ENCODE measurements at places on chromosomes 1 and 21. TPM values are rescaled to one million over a fixed set of nuclear protein-coding genes. Genes with fewer than 3 reads are reported as not detected.

AKR7A2 gene
- 53.6 TPM for total RNA-seq

DNA sequence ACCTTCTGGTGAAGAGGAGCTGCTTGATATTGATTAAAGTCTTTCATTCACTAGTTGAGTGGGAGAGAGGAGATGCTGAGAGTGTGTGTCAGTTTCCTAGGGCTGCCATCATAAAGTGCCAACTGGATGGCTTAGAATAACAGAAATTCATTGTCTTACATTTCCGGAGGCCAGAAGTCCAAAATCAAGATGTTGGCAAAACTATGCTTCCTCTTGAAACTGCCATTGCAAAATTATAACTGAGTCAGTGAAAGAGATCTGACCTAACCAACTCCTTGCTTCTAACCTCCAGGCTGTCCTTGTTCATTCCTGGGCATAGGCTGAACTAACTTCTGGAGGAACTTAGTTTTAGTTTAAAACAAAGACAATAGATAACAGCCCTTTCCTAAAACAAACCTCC lies 47.1 kb downstream of the PTGS2 start:
- no peak for DNase-seq
- H3K4me3 ChIP-seq, result no peak overlapping the region
- H3K27ac ChIP-seq, result no peak overlapping the region
- H3K4me1 ChIP-seq, result peaks cover 13% of the 10 kb centered on the region

DNA sequence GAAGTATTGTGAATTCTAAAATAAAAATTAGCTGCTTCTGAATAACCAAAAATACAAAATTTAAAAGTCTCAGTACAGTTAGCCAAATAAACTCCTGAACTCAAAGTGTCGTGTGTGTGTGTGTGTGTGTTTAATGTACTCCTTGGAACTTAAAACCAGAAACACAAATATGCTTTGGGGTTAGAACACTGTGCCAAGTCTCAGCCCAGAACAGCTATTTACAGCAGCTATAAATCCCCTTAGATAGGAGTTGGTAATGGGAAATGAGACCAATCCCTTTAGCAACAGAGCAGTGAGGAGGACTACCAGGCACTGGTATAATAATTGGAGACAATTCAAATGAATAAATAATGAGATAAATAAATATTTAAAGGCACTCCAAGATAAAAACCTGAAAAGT lies 83.1 kb downstream of the PATJ start:
- no peaks in the 10 kb centered on the region for H3K4me1 ChIP-seq
- H3K27ac ChIP-seq, result no peak overlapping the region
- no peaks in the 10 kb centered on the region for H3K27me3 ChIP-seq
- no peak overlapping the region for H3K4me3 ChIP-seq
- H3K36me3 ChIP-seq, result peaks cover 28% of the 10 kb centered on the region

DNA sequence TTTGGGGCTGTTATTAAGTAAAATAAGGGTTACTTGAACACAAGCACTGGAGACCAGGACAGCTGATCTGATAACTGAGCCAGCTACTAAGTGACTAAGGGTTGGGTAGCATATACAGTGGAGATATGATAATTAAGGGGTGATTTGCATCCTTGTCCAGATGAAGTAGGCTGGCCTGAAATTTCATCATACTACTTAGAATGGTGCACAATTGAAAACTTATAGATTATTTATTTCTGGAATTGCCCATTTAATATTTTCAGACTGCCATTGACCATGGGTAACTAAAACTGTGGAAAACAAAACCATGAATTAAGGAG lies 3.8 kb upstream of the CD1B start:
- H3K36me3 ChIP-seq, result no peaks in the 10 kb centered on the region
- H3K4me3 ChIP-seq, result no peak overlapping the region
- no peaks in the 10 kb centered on the region for H3K27me3 ChIP-seq
- DNase-seq, result no peak

KLF17 gene
- total RNA-seq, result not detected

GRCh38 chr21:42155045-42155855 lies 63.7 kb upstream of the ABCG1 start:
- DNase-seq, result no peak
- no peaks in the 10 kb centered on the region for H3K36me3 ChIP-seq
- H3K27me3 ChIP-seq, result no peaks in the 10 kb centered on the region
- H3K4me3 ChIP-seq, result no peak overlapping the region
- H3K4me1 ChIP-seq, result no peaks in the 10 kb centered on the region

SPRR3 gene
- total RNA-seq, result not detected

DNA sequence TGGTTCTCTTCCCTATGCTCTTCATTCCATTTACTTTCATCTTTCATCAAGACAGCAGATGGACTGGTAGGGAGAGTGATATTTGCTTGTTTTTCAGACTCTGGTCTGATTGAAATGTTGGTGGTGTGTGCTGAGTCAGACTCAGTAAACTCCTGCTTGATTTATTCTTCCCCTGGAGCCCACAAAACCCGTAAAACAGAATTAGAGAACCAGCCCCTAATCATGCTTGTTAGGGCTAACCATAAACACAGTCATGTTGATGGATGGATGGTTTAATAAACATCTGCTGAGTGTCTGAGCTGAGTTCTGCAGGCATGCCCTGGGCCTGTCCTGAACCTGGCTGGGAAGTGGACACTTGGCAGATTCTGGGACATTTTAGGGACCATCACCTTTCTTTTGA lies 24.8 kb downstream of the NOS1AP start:
- no peak overlapping the region for H3K4me3 ChIP-seq
- no peaks in the 10 kb centered on the region for H3K36me3 ChIP-seq
- peaks cover 39% of the 10 kb centered on the region for H3K27me3 ChIP-seq
- DNase-seq, result no peak
- H3K4me1 ChIP-seq, result peaks cover 18% of the 10 kb centered on the region
- no peak overlapping the region for H3K27ac ChIP-seq

TCEA3 gene
- total RNA-seq, result not detected

AHDC1 gene
- total RNA-seq, result 22.2 TPM

DNA sequence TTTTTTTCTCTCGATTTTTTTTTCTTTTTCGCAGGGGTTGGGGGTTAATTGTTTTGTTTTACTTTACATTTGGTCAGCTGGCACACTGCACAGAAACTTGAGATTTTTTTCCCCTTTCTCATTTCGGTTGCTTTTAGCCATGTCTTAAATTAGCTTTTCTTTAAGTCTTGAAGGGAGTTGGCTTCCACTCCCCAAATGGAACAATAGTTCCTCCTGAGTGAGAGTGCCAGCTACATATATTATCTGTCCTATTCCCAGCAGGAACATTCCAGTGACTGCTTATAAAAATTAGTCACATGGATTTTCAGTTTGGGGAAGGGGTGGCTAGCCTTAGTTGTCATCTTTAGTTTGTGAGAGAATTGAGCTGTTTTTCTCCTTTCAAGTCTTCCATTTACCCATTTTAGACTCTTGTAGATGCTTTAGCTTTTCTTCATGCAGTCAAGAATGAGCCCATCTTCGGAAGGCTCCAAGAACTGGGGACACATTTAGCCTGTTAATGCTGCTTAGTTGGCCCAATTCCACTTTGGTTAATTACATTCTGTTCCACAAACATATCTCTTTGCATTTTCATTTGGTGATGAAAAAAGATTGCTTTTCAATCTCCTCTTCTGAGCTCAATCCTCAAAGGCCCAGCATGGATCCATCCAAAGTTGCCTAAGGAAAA lies 510.1 kb upstream of the CXADR start:
- no peak for DNase-seq
- H3K4me1 ChIP-seq, result peaks cover 12% of the 10 kb centered on the region
- peak overlapping the region; percentile 21 for H3K27ac ChIP-seq
- no peaks in the 10 kb centered on the region for H3K36me3 ChIP-seq
- H3K4me3 ChIP-seq, result no peak overlapping the region

- H3K27ac ChIP-seq, result no peak overlapping the region
- DNase-seq, result no peak
- no peaks in the 10 kb centered on the region for H3K36me3 ChIP-seq
- peaks cover 25% of the 10 kb centered on the region for H3K27me3 ChIP-seq
- H3K4me1 ChIP-seq, result peaks cover 26% of the 10 kb centered on the region
These were observed 9.1 kb upstream of the RUNX3 start for GRCh38 chr1:24939040-24939674.

RBP7 gene
- 3.2 TPM for total RNA-seq

DNA sequence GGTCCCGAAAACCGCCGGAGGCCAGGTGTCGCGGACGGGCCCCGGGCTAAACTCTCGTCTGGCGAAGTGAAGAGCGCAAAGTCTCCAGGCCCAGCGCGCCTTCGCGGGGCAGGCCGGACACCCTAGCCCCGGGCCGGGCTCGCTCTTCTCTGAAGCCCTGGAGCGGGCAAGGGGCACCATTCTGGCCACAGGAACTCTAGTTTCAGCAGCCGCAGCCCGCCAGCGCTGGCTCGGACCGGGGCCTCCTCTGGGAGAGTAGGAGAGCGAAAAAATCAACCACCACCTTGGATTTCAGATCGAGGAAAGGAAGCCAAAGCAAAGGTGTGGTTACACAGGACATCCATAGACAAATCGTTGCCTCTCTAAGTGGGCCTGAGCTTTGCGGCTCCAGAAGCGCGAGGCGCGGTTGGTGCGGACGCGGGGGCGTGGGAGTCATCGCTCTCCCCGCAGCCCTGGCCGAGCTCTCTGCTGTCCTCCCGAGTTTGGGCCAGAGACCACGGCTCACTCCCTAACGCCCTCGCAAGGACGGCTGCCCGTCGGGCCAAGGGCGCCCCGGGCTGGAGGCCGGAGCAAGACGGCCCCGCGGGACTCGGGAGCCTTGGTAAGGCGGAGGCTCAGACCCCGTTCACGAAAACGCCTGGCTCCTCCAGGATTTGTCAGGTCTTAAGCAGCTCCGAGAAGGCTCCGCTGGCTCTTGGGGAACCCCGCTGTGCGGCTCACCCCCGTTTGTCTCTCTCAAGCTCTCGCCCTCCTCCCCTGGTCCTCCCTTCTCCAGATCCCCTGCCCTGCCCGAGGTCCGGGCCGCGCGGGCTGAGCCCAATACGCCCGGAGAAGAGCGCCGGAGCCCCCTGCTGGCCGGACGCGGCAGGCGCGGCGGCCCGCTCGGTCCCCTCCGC lies 132.9 kb upstream of the DPYD start:
- peak overlapping the region; percentile 73 for H3K4me3 ChIP-seq
- H3K36me3 ChIP-seq, result no peaks in the 10 kb centered on the region
- peaks cover 22% of the 10 kb centered on the region for H3K4me1 ChIP-seq
- H3K27me3 ChIP-seq, result peaks cover 59% of the 10 kb centered on the region
- peak; percentile 88 for DNase-seq

- H3K36me3 ChIP-seq, result no peaks in the 10 kb centered on the region
- H3K27me3 ChIP-seq, result no peaks in the 10 kb centered on the region
- DNase-seq, result no peak
- no peak overlapping the region for H3K27ac ChIP-seq
- H3K4me3 ChIP-seq, result no peak overlapping the region
These were observed 94.3 kb downstream of the VAV3 start for GRCh38 chr1:107870696-107871095.

CRB1 gene
- not detected for total RNA-seq

ORC1 gene
- 54.4 TPM for total RNA-seq

SFN gene
- total RNA-seq, result 2.6 TPM

DNA sequence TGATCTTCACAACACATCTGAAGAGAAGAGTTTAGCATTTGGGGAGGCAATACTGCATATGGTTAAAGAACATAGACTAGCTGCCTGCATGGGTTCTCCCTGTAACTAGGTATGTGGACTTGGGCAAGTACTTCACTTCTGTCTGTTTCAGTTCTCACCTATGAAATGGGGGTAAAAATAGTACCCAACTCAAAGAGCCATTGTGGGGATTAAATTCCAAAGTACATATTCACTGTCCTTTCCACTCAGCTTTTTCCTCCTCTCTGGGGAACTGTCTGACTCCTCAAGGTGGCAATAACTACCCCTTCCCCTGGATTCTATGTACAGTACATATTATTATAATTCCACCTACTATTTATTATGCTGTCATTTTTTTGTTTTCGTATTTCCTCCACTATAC lies 44.7 kb downstream of the USP24 start:
- H3K27me3 ChIP-seq, result no peaks in the 10 kb centered on the region
- H3K27ac ChIP-seq, result 0 out of 2 replicates have a peak overlapping the region, but pooled peaks have one; percentile 35
- no peak overlapping the region for H3K4me3 ChIP-seq
- peaks cover 19% of the 10 kb centered on the region for H3K4me1 ChIP-seq
- DNase-seq, result no peak
- H3K36me3 ChIP-seq, result no peaks in the 10 kb centered on the region

GJA8 gene
- not detected for total RNA-seq

GRCh38 chr1:23380719-23381118 lies 11.1 kb upstream of the ZNF436 start:
- no peaks in the 10 kb centered on the region for H3K36me3 ChIP-seq
- H3K4me1 ChIP-seq, result no peaks in the 10 kb centered on the region
- peaks cover 100% of the 10 kb centered on the region for H3K27me3 ChIP-seq
- no peak overlapping the region for H3K27ac ChIP-seq
- DNase-seq, result no peak

GRCh38 chr21:45129189-45129923 lies 55.0 kb downstream of the ADARB1 start:
- H3K4me1 ChIP-seq, result no peaks in the 10 kb centered on the region
- no peak overlapping the region for H3K4me3 ChIP-seq
- no peak overlapping the region for H3K27ac ChIP-seq
- H3K27me3 ChIP-seq, result no peaks in the 10 kb centered on the region
- DNase-seq, result no peak

GRCh38 chr1:41687007-41687406 lies 202.5 kb upstream of the EDN2 start:
- H3K27me3 ChIP-seq, result no peaks in the 10 kb centered on the region
- no peak overlapping the region for H3K4me3 ChIP-seq
- DNase-seq, result no peak
- H3K27ac ChIP-seq, result no peak overlapping the region
- H3K36me3 ChIP-seq, result no peaks in the 10 kb centered on the region

- no peak overlapping the region for H3K27ac ChIP-seq
- H3K4me1 ChIP-seq, result no peaks in the 10 kb centered on the region
- no peak for DNase-seq
- H3K4me3 ChIP-seq, result no peak overlapping the region
- no peaks in the 10 kb centered on the region for H3K27me3 ChIP-seq
These were observed 97.1 kb downstream of the TRIM11 start for GRCh38 chr1:228309326-228310067.

DNA sequence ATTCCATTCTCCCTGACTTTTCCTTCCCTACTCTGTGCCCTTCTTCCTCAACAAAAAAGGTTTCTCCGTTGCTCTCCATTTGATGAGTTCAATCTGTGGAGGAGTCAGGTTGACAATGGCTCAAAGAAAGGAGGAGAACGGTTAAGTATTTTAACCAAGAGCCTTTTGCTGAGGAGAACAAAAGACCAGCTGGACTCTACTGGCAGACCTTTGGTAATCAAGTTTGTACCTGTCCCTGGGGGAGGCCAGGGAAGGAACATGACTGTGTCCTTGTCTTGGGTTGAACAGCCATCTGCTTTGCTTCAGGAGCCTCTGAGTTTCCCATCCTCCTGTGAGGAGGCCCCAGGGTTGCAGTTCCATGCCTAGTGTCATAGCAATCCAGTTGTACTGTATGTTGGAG lies 29.9 kb downstream of the TTF2 start:
- no peak overlapping the region for H3K27ac ChIP-seq
- H3K36me3 ChIP-seq, result peaks cover 56% of the 10 kb centered on the region
- DNase-seq, result no peak
- H3K4me1 ChIP-seq, result peaks cover 7% of the 10 kb centered on the region

DAB1 gene
- 13.2 TPM for total RNA-seq

- H3K4me1 ChIP-seq, result no peaks in the 10 kb centered on the region
- DNase-seq, result no peak
- H3K27ac ChIP-seq, result no peak overlapping the region
- no peaks in the 10 kb centered on the region for H3K27me3 ChIP-seq
These were observed 6.8 kb downstream of the STPG1 start for GRCh38 chr1:24406788-24407187.

- H3K36me3 ChIP-seq, result peaks cover 8% of the 10 kb centered on the region
- H3K4me3 ChIP-seq, result peak overlapping the region; percentile 93
- H3K27me3 ChIP-seq, result no peaks in the 10 kb centered on the region
- peak; percentile 21 for DNase-seq
These were observed 720 bp downstream of the PSMB2 start for GRCh38 chr1:35640380-35641232.

- no peaks in the 10 kb centered on the region for H3K36me3 ChIP-seq
- H3K27ac ChIP-seq, result no peak overlapping the region
- DNase-seq, result no peak
- peak overlapping the region; percentile 22 for H3K4me3 ChIP-seq
- no peaks in the 10 kb centered on the region for H3K27me3 ChIP-seq
These were observed 28.9 kb upstream of the CD5L start for GRCh38 chr1:157870490-157870889.

CFHR2 gene
- not detected for total RNA-seq

Measured in GM23338 (cell line).